ENCODE measurements at places on chromosomes 11 and 22.
A peak's percentile ranks its signal among the peaks of the same experiment; 100 is the strongest.

DNA sequence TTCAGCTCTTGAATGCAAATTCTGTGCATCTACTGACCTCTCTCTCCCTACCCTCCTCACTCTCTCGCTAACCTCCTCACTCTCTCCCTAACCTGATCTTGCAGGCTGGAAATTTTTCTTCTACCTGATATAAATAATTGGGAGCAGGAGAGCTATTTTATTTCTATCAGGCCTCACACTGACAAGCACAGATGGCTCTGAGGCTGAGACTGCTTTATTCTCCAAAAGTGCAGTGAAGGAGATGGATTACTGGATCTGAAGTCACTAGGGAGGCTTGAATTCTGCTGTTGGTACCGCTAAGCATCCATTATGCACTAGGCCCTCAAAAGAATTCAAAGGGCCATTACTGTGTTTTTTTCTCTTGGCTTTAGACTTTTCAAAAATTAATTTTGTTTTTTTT is 19.4 kb upstream of the LDHA start:
- no peak for DNase-seq

DNA sequence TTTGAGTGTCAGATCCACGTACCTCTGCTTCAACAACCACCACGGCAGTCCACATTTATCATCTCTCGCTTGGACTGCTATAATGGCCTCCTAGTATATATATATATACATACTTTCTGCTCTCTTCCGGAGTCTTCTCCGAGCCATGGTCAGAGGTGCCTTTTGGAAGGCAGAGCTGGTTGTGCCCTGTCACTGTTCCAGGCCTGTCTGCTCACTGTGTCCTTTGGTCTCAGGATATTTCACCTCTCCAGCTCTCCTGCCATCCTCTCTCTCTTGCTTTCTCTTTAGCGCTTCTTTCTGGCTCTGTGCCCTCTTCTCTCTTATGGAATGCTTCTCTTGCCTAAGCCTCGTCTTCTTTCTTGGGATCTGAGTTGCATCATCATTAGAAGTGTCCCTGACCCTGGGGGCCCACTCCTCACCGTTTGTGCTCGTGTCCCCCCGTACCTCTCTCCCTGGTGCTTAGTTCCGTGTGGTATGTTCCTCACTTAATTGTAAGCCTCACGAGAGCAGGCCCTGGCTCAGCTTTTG is 86.1 kb upstream of the RASSF10 start:
- no peak for DNase-seq

DNA sequence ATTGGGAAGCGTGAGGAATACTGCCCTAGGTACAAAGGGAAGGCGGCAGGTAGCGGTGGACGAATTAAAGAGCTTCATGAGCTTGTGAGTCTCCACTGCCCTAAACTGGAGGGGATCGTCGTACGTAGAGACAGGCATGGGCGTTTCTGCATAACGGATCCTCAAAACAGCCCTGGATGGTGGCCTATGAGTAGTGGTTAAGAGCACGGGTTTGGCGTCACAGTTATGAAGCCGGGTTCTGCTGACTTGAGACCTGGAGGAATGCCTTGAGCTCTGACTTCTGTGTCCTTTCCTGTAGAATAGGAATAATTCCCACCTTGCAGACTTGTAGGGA is 335 bp downstream of the TMEM138 start:
- DNase-seq, result peak; percentile 67

DNA sequence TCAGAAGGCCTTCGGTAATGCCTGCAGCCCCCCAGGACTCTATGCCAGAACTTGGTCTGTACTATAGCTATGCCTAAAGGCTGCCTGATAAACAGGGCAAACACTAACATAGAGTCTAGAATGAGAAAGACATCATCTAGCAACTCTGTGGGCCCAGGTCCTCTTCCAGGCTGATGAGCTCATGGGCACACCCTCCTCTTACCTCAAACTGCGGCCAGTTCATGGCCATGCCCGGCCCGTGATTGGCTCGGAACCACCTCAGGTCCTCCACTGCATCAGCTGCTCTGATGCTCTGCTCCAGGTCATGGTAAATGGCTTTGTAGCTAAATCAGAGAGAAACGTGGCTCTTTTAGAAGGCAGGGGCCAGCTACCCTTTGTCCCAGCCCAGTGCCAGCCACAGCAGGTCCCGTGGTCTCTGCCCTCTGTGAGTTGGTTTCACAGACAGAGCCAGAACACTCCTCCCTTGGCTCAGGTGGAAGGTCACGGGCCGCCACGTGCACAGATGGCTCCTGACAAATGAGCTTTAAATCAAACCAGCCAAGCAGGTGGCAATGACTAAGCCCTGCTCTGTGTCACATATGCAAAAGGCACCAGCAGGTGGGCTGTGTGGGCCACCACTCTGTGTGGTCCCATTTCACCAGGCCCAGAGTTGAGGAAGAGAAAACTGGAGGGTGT is 25.0 kb upstream of the ARFGAP3 start:
- no peak for DNase-seq

GRCh38 chr11:76626921-76627401 is 43.6 kb downstream of the LRRC32 start:
- no peak for DNase-seq

DNA sequence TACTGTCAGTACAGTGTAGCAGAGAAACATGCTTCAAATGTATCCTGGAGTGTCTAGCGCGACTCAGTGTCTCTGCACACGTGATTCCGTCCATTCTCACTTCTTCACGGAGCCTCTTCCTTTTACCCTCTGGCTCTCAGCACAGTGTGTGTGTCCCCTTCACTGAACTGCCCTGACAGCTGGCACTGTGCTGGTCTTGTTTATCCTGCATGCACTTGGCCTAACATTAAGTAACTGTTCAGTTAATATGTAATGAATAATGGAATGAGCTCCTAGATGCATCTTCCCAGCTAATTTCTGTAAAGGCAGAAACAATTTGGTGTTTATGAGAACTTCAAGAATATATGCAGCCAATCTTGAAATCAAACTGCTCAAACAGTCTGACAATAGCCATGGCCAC is 44.4 kb downstream of the KMT5B start:
- DNase-seq, result no peak

DNA sequence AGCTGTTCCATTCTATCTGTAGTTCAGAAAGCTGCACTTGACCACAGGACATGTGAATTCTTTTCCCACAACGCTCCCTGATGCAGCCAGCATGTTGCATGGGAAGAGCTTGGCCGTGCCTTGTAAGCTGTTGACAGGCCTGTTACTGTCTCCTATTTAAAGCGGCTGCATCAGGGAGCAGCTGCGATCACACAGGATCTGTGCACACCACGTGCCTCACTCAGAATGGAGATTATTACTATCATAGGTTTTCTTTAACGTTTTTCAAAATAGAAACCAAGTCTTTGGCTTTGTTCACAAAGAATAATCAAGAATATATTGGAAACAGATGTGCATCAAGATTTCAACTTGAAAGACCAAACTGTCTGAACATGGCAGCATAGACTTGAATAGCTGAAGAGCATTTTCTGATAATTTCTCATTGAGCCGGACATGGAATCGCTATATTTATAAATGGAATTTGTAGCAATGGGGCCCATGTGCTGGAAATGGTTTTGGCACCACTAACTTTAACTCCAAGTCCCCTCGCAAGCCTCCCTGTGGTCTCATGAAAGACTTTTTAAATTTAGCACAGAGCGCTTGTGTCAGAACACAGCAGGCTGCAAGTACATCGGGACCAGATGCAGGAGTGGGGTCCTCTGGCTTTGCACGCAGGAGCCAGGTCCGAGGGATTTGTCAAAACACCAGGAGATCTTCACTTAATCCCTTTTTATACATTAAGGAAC is 40.8 kb upstream of the MYO18B start:
- DNase-seq, result no peak

DNA sequence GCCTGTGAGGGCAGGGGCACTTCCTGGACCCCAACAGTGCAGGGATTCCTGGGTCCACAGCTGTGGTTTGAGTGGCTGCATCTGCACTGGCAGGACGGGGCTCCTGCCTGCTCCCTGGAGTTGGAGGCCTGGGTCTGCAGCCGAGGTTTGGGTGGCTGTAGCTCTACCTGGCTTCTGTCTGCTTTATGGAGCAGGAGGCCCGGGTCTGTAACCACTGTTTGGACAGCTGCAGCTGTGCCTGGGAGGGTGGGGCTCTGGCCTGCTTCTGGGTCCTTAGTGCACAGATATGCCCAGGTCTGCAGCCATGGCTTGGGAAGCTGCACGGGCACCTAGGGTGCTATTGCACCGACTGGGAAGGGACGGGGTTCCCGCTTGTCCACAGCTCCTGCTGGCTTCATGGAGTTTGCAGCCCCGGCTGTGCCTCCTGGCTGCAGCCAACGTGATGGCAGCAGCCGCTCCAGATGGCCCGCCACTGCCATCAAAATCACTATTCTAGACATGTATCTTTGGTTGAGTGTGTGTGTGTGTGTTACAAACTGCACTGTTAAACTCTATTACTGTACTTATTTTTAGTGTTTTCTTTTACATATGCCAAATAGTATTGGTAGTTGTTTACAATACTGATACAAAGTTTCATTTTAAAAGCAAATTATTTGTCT is 412.3 kb upstream of the KIRREL3 start:
- DNase-seq, result peak; percentile 31

DNA sequence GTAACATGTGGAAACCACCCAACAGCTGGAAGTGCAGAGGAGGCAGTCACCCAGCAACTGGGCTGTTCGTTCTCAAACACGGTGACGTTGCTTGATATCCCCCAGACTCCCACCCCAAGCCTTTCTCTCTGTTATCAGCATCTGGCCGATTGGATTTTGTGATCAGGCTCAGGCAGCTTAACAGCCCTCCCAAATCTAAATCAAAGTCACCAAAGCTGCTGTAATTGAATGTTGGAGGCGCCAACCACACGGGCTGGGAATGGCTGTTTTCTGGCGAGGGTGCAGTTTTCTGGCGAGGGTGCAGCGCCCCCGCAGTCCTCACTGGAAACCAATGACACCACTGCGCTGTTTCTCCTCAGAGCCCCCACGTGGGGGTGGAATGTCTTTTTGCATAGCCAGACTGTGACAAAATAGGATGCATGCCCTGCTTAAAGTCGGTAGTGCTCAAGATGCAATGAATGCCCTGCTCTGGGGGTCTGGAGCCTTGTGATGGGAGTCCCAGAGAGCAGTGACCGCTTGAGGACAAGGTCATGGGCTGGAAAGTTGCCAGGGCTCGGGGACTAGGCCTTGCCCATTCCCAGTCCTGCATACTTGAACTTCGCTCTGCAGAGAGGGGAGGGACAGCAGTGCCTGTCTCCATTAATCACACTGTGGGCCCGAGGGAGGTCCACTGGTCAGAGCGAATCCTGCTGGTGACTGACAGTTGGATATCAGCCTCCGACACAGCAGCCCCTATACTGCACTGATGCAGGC is 105.3 kb downstream of the MORC2 start:
- no peak for DNase-seq

DNA sequence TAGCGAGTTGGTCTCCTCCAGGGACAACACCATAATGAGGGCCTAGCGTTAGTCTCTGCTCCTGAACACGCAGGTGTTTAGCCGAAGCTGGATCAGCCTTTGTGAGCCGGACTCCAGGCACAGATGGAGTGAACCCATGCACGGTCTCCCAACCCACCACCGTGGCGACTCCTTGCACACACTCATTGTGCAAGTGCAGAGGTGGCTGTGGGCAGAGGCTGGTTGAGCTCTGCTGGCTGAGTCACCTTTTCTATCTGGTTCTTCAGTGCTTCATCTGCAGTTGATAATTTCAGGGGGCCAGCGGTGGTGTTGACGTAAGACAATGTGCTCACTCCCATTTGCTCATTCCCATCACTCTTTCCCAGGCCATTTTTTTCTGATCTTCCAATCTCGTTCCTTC is 72.1 kb upstream of the SLC22A12 start:
- DNase-seq, result no peak

- no peak for DNase-seq
Observed at GRCh38 chr11:122189229-122189628, 73.2 kb upstream of the BLID start.

DNA sequence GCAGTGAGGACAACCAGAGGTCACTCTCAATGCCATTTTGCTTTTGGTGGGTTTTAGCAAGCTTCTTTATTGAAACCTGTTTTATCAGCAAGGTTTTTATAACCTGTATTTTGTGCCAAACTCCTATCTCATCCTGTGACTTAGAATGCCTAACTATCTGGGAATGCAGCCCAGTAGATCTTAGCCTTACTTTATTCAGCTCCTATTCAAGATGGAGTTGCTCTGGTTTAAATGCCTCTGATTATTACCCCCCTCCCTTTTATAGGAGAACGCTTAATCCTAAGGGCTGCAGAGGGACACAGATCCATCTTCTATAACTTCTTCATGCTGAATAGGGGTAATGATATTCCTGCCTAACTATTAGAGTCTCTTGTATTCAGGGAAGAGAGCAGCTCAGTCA is 179.1 kb downstream of the KIF18A start:
- DNase-seq, result no peak

GRCh38 chr11:107591378-107592230 is 657 bp downstream of the ELMOD1 start:
- DNase-seq, result peak; percentile 87

GRCh38 chr11:16792426-16792825 is 54.0 kb downstream of the C11orf58 start:
- DNase-seq, result no peak

- DNase-seq, result no peak
Observed at GRCh38 chr11:69170704-69171103, 15.0 kb downstream of the SMIM38 start.

DNA sequence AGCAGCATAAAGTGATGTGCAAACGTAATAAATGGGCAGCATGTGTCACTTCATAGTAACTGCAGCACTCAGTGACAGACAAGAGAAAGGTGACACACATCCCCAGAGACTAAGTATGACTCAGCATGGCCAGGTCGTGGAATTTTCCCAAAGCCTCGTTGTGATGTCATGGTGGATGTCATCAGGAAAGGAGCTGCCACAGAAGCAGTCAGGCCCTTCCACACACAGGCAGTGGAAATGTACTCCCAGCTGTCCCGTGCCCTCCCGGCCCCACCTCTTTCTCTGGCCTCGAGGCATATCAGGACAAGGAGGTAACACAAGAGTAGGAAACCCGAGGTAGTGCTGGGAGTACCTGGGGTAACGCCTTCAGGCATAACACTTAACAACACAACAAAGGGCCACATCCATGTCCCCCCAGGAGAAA is 8.1 kb downstream of the PC start:
- no peak for DNase-seq

DNA sequence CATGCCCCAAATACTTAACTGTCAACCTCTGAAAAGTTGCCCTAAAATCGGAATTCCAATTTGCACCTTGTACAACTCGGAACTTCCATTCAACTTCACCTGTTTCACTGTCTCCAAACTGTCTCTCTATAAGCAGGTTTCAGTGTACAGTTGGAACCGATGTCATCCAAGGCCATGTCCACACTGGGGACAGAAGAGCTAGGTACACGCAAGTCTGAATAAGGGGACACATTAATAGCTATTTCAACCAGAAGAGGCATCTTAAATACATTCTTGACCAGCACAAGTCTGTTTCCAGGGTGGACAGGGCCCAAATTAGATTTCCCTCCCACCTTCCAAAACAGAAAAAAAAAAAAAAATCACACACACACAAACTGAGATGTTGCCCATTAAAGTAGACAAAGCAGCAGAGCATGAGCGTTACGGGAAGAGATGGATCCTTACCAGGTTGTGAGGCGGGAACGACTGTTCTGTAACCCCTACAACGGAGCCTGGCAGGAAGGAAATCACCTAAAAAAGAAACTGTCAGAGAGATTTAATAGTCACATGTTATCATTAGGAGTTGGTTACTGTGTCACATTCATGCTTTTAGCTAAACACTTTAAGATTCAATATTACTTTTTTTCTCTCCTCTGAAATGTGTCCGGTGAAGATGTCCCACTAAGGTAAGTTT is 1.7 kb downstream of the CREBZF start:
- DNase-seq, result peak; percentile 39

GRCh38 chr22:24188705-24189248 is 7.5 kb downstream of the SUSD2 start:
- DNase-seq, result no peak
